ENCODE measurements at places on chromosomes 3 and 15.
A peak's percentile ranks its signal among the peaks of the same experiment; 100 is the strongest.

DNA sequence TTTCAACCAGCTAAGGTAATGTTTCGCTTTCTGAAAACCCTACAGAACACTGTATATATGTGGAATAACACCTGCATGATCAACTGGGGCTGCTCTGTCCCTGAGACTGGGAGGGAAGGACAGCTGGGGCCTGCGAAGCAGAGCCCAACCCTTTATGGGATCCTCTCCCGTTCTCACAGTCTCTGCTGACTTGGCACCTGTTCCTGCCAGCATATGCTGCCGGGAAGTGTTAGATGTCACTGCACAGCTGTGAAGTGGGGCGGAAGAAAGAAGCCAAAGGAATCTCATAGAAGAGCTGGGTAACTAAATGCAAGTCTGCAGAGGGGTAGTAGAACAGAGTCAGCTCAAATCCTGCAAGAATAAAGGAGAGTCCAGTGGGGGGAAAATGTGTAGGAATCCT lies 29.6 kb downstream of the LRRC3B start:
- no peak for DNase-seq
- no peak overlapping the region for H3K27ac ChIP-seq
- no peaks in the 10 kb centered on the region for H3K36me3 ChIP-seq
- no peaks in the 10 kb centered on the region for H3K4me1 ChIP-seq
- H3K4me3 ChIP-seq, result no peak overlapping the region
- no peaks in the 10 kb centered on the region for H3K27me3 ChIP-seq

GRCh38 chr15:36401586-36401966 lies 177.8 kb upstream of the CDIN1 start:
- no peak for DNase-seq
- no peaks in the 10 kb centered on the region for H3K36me3 ChIP-seq
- no peaks in the 10 kb centered on the region for H3K27me3 ChIP-seq

- H3K36me3 ChIP-seq, result no peaks in the 10 kb centered on the region
- H3K27me3 ChIP-seq, result peaks cover 21% of the 10 kb centered on the region
- no peak overlapping the region for H3K4me3 ChIP-seq
- no peak overlapping the region for H3K27ac ChIP-seq
- peaks cover 3% of the 10 kb centered on the region for H3K4me1 ChIP-seq
- DNase-seq, result no peak
These were observed 79.2 kb downstream of the FOXB1 start for GRCh38 chr15:60083318-60083717.

GRCh38 chr3:74469151-74469550 lies 145.3 kb downstream of the CNTN3 start:
- H3K27me3 ChIP-seq, result no peaks in the 10 kb centered on the region
- H3K36me3 ChIP-seq, result no peaks in the 10 kb centered on the region
- no peak overlapping the region for H3K27ac ChIP-seq
- no peaks in the 10 kb centered on the region for H3K4me1 ChIP-seq

- no peak for DNase-seq
- peaks cover 34% of the 10 kb centered on the region for H3K4me1 ChIP-seq
- H3K36me3 ChIP-seq, result peaks cover 3% of the 10 kb centered on the region
- H3K4me3 ChIP-seq, result no peak overlapping the region
- peaks cover 20% of the 10 kb centered on the region for H3K27me3 ChIP-seq
These were observed 198.5 kb downstream of the FOXP1 start for GRCh38 chr3:71384837-71385716.

DNA sequence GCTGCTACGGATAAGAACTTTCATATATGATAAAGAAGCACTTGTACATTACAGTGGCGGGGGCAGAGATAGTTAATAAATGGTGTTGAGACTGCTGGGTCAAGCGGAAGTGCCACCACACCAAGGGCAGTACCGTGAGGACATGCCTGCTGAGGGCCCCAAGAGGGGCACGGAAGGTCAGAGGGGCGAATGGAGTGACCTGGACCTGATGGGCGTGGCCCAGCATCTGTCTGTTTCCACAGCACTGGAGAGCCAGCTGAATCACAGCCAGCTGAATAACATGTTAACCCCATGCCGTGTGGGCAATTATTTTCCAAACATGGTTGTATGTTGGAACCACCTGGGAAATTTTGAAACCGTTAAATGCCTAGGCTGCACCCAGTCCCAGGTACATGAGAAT lies 37.2 kb downstream of the ANKDD1A start:
- no peak overlapping the region for H3K4me3 ChIP-seq
- H3K36me3 ChIP-seq, result no peaks in the 10 kb centered on the region
- no peaks in the 10 kb centered on the region for H3K27me3 ChIP-seq
- H3K4me1 ChIP-seq, result peaks cover 3% of the 10 kb centered on the region
- peak; percentile 50 for DNase-seq
- no peak overlapping the region for H3K27ac ChIP-seq

GRCh38 chr3:127694467-127695215 lies 21.9 kb downstream of the ABTB1 start:
- H3K27ac ChIP-seq, result no peak overlapping the region
- H3K4me1 ChIP-seq, result peaks cover 3% of the 10 kb centered on the region
- DNase-seq, result peak; percentile 81

All from activated CD4-positive, alpha-beta T cell treated with anti-CD3 and anti-CD28 coated beads, Interleukin-2, amount 10 ng/mL, durations not matched to agents 24 days and 14 days (primary cell).